Activated naive CD8-positive, alpha-beta T cell treated with anti-CD3 and anti-CD28 coated beads, Interleukin-2, amount 10 ng/mL, durations not matched to agents 7 days and 5 days (primary cell): ENCODE measurements at places on chromosomes 3 and 15.

DNA sequence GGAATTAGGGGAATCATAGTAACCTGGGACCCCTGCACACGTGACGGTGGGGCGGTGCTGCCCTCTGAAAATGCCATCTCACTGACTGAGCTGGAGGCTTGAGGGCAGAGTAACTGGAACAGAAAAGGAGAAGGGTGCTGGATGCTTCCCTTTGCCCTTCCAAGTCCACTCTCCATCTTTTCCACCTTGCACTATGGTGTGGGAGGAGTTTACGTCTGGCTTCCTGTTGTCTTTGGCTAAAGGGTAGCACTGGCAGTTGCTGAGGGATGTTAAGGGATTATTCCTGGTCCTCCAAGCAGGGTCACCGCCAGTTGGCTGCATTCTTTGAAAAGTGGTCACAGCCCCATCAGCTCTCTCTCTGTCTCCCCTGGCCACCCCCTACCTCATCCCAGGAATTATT is 129.4 kb upstream of the SNTN start:
- no peak for DNase-seq

- DNase-seq: no peak
These were observed 3.0 kb downstream of the ADAMTS9 start for GRCh38 chr3:64684715-64685261.

- no peak for DNase-seq
These were observed 30.8 kb downstream of the CLK3 start for GRCh38 chr15:74646480-74646879.

- no peak for DNase-seq
These were observed 7.1 kb downstream of the SCAMP2 start for GRCh38 chr15:74866090-74866489.

GRCh38 chr3:115512565-115513415 is 110.5 kb upstream of the GAP43 start:
- DNase-seq: no peak

DNA sequence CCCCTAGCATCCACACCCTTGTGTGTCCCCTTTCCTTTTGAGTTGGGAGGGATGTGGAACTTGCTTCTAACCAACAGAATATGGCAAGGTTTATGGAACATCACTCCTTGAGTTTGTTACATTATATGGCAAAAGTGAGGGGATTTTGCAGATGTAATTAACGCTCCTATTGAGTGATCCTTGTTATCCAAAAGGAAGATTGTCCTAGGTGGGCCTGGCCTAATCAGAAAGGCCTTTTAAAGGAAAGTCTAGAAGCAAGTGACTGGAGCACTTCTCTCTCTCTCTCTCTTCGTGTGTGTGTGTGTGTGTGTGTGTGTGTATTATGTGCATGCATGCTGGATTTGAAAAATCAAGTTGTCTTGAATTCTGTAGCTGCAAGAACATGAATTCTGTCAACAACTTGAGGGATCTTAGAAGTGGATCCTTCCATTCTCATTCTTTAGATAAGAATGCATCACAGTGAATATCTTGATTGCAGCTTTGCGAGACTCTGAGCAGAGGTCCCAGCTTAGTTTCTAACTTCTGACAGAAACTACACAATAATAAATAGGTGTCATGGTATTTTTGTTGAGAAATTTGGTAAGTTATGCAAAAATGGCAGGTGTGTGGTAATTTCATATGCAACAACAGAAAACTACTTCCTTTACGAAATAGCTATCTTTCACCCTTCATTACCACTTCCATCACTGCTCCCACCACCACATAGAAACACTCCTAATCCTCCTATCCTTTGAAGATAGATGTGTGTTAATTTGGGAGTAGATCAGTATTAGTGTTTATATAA is 360.9 kb upstream of the CBLB start:
- no peak for DNase-seq

GRCh38 chr3:155744010-155744625 is 753 bp downstream of the PLCH1 start:
- peak; percentile 62 for DNase-seq

- DNase-seq: no peak
These were observed 28.8 kb upstream of the GLCE start for GRCh38 chr15:69131362-69132220.

- no peak for DNase-seq
These were observed 2.3 kb downstream of the SH3BP5 start for GRCh38 chr3:15330031-15330596.

DNA sequence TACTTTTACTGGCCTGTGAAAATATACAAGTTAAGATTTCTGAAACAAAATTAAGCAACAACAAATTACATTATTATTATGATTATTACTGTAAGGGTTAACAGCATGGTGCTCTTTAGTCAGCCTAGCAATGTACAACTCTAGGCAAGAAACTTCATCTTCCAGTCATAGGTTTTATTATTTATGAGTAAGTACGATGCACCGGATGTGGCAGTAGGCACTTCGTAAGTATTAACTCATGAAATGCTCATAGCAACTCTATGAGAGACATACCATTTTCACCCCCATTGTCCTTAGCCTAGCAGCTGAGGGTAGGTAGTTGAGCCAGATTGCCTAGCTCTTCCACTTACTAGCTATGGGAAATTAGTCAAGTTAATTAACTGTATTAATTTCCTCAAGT is 68.0 kb upstream of the PTPRG start:
- no peak for DNase-seq

GRCh38 chr15:77905301-77905920 is 172.1 kb downstream of the TBC1D2B start:
- peak; percentile 27 for DNase-seq

- no peak for DNase-seq
These were observed 468.8 kb upstream of the GRM7 start for GRCh38 chr3:6392123-6392522.

DNA sequence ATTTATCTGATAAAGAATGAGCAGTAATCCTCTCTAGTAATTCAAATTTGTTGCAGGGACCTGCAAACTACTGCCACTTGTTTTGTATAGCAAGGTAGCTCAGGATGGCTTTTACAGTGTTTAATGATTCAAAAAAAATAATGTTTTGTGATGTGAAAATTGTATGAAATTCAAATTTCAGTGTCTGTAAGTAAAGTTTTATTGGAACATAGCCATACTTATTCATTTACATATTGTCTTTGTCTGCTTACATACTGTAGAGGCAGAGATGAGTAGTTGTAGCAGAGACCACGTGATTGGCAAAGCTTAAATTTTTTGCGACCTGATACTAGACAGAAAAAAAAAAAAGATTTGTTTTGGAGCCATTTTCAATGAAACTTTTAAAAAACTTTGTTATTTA is 6.5 kb upstream of the UTS2B start:
- DNase-seq: no peak

GRCh38 chr3:13620281-13620680 is 71.4 kb downstream of the FBLN2 start:
- no peak for DNase-seq

DNA sequence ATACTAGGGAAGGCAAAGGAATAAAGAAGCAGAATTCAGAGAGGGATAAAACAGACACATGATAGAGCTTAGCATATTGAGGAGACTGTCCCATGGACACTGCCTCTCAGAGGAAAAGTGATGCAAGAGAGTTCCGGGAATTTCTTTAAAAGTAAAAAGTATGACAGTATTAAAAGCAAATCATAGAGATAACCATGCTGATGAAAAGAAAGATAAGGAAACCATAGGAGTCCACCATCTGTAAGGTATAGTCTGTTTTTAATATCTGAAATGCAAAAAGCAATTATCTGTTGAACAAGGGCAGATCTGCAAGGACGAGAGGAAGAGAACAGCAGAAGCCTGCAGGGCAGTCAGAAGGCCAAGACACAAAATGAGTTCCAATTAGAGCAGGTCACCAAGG is 495.9 kb upstream of the GOLIM4 start:
- DNase-seq: no peak

DNA sequence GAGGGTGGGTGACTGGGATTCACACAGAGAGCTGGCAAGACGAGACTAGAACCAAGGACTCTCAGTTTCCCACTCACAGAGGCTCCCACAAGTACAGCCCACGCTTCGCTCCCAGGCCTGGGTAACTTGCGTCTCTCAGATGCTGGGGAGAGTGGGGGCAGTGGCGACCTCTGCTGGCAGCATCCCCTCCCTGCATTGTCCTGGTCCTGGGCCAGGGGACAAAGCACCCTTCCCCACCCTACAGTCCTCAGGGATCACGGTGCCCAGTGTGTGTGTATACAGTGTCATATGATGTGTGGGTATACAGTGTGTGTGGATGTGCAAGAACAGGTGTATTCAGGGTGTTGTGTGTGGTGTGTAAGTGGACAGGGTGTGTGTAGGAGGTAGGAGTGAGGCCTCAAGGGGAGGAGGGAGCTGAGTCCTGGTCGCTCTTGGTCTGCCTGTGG is 12.8 kb downstream of the VILL start:
- DNase-seq: peak; percentile 72

DNA sequence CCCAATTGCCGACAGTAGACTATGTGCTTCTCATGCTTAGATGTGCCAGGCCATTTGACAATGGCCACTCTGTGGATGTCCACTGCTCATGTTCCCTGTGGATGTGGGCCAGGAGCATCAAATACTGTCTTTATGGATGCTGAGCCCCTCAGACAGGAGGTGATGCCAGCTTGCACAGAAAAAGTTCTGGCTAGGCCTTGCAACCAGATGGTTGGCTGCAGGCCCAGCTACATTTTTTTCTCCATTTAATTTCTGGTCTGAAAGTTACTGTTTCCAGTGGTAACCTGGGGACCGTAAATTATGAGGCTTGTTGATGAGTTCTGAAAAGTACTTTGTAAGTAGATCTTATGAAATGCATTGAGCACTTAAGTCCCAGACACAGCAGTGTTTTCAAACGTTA is 228.5 kb downstream of the CHL1 start:
- no peak for DNase-seq

GRCh38 chr3:197186887-197187588 is 111.4 kb downstream of the DLG1 start:
- DNase-seq: no peak

DNA sequence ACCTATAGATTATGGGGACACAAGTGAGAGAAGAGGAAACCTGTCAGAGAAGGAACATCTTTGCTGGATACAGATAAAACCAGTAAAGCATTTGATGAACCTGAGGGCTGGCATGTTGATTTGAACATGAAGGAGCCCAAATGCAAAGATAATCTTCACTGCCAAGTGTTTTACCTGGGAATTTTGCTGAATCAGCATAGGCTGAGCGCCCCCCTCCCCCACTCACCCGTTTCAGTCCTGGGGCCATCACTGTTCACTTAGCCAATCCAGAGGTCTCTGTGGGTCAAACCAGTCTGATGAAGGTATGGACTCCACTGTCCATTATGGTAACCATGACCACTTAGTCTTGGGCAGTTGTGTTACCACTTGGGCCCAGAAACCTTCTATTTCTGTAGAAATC is 466.0 kb upstream of the GRM7 start:
- no peak for DNase-seq

GRCh38 chr15:92541291-92542200 is 114.0 kb downstream of the FAM174B start:
- DNase-seq: no peak

- no peak for DNase-seq
These were observed 581.9 kb downstream of the TUSC7 start for GRCh38 chr3:117291476-117291875.

DNA sequence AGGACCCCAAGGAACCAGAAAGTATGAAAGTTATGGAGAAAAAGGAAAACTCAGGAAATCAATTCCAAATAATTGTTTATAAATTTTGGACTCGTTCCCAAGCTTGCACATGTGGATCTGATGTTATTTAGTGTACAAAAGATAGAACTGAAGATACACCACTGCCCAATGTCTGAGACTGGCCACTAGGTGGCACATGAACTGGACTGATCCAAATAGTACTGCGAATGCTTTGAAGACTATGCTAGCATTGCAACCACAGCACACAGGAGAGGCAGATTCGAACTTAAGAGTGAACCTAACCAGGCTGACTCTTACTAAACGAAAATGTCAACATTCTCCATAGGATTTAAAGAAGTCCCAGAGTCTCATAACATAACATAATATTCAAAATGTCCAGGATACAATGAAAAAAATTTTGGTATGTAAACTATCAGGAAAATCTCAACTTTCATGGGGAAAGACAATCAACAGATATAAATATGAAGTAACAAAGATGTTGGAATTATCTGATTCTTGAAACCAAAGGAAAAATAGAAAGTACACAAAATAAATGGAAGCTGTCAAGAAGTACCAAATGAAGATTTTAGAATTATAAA is 596.7 kb downstream of the FGF12 start:
- no peak for DNase-seq
